ENCODE measurements at places on chromosomes 5 and 9.

DNA sequence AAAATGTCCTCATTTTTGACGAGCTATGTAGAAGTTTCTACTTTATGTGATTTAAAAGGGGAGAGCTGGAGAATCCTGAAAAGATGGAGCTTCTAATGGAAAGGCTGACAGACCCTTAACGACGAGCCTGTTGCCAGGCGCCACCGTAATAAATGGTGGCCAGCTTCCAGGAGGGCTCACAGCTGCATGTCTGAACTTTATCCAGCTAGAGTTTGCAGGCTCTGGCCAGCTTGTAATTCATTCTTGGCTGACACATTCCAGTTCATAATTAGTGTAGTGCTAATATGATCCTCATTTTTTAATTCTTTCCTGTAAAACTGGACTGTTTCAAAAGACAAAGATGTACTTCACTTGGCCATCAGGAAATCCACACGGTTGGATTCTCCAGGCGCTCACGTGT lies 246.7 kb downstream of the GAS1 start:
- no peak for DNase-seq

- DNase-seq, result peak; percentile 79
Measured at GRCh38 chr9:101398930-101399642, 435 bp downstream of the ZNF189 start.

DNA sequence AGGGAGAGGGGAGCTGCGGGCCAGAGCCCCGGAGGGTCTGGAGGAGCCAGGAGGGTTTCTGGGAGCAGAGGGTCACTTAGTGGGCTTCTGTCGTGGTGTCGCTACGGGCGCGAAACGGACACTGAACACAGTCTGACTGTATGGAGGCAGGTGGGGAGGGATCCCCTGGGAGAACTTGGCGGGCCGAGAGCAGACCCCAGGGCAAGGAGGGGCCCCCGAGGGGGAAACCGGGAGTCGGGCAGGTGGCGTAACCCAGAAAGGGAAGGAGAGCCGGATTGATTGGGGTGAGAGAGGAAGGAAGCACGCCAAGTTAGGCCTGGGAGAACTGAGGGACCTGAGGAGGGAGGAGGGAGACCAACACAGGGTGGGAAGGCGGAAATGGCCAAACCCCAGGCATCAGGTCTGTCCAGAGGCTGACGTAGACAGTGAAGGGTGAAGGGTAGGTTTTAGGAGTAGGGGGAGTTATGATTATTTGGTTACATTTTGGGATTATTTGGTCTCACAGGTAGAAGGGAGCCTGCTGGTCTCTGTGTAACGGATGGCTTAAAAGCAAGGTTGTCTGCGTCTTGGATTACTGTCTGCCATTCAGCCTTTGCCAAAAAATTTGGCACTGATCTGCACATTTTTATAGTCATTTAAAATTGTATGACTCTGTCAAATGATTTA lies 3.3 kb upstream of the MSMP start:
- peak; percentile 71 for DNase-seq

DNA sequence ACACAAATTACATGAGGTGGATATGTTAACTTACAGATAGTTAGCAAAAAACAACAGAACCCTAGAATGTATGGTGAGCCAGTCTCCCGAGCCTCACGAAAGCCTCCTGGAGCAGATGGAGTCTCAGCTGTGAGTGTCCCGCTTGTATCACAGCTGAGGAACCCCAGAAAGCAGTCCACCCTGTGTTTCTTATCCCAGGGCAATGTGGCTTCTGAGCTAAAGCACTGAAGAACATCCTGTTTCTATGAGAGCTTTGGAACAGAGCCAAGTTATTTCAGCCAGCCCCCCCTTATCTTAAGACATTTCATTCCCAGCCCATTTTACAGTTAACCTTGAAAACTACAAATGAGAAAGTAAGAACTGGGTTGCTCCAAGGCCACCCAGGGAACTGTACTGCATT lies 1220.9 kb upstream of the CDH6 start:
- no peak for DNase-seq

DNA sequence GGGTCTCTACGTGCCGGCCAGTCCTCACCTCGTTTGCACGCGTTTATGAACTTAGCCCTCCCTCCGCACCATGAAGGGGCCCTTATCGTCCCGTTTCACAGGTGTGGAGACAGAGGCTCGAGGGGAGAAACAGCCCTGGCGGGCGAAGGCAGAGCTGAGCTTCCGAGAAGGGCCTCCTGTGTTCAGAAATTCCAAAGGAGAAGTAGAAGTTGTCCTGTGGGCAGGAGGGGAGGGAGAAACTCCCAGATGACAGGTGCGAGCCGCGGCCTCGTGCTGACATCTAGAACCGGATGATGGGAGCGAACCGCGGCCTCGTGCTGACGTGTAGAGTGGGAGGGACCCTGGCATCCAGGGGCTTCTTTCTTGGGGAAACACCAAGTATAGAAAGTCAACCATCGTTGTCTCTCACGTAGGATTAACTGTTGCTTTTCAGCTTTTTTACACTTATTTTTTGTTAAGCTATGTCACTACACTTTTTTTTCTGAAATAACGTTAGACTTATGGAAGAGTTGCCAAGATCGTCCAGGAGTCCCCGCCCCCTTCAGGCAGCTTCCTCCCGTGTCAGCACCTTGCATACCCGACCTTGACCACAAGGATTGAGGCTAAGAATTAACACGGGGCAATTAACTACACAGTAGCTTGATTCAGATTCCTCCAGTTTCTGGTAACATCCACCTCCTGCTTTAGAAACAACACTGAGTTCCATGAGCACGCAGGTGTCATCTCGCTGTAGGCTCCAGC lies 42.8 kb upstream of the NKD2 start:
- DNase-seq, result peak; percentile 53

DNA sequence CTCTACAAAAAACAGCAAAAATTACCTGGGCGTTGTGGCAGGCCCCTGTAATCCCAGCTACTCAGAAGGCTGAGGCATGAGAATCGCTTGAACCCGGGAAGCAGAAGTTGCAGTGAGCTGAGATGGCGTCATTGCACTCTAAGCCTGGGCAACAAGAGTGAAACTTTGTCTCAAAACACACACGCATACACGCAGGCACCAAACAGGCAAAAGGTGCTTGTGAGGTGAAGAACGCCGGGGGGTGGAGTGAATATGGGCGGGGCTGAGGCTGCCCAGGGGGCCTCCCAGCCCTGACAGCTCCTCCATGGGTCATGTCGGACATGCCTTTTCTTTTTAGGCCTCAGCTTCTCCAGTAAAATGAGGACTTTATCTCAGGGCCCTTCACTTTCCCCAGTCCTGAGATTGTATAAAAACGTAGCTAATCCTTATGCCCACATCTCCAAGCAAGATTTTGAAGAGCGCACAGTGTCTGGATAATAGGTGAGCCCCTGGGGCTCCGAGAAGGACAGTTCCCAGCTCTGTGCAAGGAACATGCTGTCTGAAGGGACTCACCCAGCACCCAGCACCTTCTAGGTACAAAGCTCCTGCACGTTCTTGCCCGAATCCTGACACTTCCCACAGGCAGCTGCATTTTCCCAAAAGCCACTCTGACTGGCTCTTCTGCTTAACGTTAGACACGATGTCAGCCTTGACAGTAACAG lies 168.3 kb downstream of the COL23A1 start:
- DNase-seq, result no peak

DNA sequence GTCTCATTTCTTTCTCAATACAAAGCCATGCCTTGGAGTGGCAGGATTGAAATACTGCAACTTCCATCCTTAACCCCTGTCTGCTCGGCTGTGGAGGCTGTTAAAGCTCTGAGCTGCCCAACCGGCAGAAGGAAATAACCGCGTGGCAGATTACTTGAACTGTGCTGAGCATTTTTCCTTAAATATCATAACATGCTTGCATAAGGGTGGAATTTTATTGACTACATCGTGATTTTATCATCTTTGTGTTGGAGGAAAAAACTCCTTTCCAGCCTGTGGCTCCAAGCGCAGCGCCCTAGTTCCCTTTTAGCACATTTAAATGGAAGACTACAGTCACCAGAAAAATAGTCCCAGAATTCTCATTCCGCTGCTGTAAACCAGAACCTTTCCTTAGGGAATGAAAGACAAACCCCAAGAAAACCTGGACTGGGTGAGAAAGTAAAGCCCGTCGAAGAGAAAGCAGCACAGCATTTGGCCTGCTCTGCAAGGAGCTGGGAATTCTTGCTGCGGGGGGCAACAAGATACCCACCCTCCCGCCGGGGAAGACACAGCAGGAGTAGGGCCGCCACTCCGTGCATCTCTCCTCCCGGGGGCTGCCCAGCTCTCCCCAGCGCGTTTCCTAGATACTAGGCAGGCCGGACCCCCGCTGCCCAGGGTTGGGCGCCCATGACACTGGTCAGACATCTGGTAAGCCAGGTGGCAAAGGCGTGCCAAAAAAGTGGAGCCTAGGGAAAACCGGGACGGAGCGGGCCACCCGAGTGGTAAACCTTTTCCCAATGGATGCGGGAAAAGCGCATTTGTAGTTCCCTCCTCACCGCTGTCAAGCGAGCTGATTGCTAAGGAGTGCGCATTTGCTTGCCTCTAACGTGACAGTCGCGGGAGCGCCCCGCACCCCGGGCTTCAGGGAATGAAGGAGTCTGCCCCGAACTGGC lies 1.3 kb downstream of the SHC3 start:
- no peak for DNase-seq

- DNase-seq, result peak; percentile 40
Measured at GRCh38 chr5:142358121-142358520, 33.3 kb upstream of the SPRY4 start.

DNA sequence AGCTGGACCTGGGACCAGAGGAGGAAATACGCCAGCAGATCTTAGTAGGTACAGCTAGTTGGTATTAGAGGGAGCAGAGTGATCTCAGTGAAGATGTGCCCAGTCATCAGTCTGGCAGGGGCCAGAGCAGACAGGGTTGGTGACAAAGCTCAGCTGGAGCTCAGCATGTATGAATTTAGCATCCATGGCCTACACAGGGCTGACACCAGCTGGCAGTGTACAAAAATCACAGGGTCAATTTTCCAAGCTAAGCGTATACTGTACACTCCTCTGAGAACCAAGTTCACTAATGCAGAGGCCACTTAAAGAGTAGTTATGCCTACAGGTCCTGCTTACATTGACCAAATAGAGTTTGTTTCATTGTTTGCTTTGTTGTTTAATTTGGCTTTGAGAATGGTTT lies 146.6 kb downstream of the SLC24A2 start:
- DNase-seq, result no peak

GRCh38 chr5:178630951-178631350 lies 4.1 kb upstream of the CLK4 start:
- DNase-seq, result no peak

- DNase-seq, result no peak
Measured at GRCh38 chr5:14660833-14661232, 3.7 kb upstream of the OTULIN start.

DNA sequence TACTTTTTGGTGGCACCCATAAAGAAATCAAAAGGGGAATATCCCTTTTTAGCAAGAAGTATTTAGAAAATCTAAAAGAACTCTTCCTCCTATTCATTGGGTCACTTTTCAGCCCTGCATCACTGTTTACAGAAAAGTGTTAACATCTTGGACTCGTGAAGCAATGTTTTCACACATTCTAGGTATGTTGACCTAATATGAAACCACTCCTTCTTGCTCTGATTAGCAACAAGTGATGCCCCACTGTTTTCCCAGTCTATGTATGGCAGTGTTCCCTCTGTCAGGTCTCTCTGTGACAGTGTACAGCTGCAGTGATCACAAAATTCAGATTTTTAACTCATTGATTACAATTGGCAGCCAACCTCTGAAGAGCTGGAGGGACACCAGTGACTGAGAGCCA lies 148.2 kb upstream of the SLC12A2 start:
- no peak for DNase-seq

DNA sequence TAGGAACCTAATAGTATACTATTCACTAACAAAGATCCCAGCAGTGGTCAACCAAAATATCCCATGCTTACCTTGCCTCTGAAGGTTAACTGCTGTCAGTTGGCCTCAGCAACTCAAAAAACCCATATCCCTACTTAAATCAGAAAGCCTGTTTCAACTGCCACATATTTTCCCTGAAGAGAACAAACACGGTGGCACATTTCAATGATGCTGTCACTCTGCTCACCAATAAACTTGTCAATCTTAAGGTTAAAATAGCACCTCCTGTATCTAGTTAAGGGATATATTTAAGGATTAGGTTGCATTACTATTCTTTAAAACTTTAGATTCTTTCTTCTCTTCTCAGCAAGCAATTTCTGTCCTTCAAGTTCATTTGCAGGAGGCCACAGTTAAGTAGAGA lies 986.9 kb downstream of the CDH18 start:
- DNase-seq, result no peak

DNA sequence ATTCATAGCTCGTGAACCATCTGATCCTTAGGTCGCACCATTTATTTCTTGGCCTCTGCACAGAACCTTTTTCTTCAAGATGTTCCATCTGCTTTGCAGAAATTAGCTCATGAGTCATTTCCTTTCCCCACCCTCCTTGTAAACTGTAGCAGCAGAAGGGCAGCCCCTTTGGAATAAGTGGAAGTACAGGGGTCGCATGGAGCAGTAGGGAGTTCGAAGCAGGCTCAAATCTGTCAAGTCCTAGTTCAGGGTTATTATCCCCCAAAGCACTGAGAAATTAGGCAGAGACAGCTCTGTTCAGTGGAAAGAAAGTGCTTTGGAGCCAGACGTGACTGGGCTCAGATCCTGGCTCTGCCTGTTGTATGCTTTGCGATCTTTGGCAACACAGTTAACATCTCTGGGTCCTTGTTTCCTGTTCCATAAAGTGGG lies 84.2 kb downstream of the SGCD start:
- no peak for DNase-seq

- no peak for DNase-seq
Measured at GRCh38 chr5:172453206-172453985, 929 bp downstream of the SH3PXD2B start.

- DNase-seq, result no peak
Measured at GRCh38 chr5:115857626-115858349, 16.1 kb downstream of the AP3S1 start.

DNA sequence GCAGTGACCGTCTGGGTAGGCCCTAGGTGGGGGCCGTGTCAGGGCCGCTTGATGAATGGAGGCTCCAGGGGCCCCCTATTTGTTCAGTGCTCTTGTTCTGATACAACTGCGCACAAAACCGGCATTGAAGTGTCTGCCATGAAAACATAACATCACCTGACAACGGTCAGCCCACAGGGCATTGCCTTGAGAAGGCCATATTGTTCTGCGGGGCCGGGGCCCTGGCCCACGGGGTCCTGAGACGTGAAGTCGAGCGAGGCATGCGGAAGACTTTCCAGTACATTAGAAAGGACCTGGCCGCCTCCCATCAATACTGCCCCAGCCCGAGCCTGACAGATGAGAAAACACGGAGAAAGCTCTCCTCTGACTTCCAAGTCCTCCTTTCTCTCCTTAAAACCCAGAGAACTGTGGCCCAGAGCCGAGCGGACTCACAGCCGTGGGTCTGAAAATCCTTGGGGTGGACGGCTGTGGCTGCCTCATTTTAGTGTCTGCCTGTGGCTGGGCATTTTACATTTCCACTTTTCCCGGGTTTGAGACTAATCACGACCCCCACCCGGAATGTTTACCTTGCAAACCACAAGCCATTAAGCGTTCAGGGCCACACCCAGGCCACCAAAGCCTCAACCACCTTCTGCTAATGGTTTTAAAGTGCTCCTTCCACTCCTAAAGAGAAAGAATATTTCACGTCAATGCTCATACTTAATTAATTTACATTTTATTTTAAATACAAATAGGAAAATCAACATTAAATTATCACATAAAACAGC lies 391.0 kb upstream of the IRX2 start:
- DNase-seq, result no peak
